ENCODE measurements at places on chromosomes 5 and 9.

DNA sequence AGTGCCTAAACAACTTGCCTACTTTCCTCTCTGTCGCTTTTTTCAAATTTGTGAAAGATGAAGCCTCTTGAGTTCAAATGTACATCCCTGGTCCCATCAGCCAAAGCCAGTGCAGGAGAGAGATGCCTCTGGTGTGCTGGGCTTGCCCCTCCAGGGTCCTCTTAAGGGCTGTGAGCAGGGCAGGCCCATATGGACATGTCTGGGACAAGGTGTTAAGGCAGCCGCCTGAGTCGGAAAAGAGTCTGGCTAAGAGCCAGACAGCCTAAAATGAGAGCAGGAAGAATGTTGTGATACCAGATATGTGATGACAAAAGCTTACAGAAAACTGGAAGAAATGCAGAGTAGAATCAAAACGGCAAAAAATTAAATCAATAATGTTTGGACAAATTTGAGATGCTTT is 72.5 kb downstream of the APTX start:
- DNase-seq: no peak

DNA sequence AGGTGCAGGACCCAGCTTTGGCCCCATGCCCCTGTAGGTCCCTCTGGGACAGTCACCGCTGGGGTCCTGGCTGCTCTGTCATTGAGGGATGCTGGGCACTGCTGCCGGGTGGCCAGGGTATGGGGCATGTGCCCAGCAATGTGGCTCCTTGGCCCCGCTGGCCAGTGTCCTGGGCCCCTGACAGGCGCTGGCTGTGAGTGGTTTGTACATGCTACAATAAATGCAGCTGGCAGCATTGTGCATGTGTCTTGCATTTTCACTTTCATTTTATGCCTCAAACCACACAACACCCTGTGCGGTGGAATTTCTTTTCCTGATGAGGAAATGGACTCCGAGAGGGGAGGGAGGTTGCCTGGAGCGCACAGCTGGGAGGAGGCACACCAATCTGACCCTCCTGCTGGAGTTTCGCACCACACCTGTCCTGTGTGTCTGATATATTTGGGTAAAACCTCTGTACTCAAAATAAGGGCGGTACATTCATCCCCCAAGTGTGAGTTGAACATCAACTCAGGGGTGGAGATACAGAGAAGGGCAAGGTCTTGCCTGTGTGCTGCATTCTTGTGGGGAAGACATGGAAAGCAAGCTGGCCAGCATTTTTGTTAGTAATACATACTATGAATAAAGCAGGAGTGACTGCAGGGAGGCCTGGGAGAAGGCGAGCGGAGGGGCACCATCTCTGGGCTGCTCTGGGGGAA is 11.7 kb downstream of the TSPAN17 start:
- DNase-seq: no peak

- DNase-seq: no peak
Measured at GRCh38 chr9:89171693-89172092, 6.9 kb downstream of the SHC3 start.

- DNase-seq: no peak
Measured at GRCh38 chr9:22469928-22470544, 23.4 kb downstream of the DMRTA1 start.

DNA sequence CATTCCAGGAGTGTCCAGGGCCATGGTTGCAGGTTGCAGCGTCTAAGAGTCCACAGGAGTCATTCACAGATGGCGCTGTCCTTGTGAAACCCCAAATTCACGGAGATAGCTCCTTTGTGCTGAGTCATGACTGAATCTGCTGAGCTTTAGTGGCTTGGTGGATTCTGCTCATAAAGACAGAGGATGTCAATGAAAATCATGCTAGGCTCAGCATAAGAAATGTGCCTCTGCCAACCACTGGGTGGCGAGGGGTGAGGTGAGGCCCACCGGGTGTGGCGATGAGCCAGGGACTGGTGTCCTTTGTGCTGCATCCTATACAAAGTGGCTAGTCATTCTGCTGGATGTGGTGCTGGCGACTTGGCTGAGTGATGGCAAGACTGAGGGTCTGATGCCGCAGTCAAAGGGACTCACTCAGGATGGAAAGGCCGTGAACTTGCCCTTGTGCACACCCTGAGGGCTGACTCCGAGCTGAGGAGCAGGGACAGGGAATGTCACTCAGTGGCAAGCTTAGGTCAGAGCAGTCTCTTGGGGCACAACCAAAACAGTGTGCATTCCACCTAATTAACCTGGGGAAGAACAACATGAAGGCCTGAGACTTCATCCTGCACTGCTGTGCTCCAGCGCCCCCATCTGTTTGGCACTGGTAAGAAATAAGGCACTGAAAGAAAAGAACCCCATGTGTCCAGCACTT is 71.5 kb downstream of the DAP start:
- no peak for DNase-seq

GRCh38 chr5:59366784-59367183 is 526.7 kb downstream of the PDE4D start:
- no peak for DNase-seq

GRCh38 chr5:90334741-90335140 is 74.8 kb downstream of the CETN3 start:
- no peak for DNase-seq

GRCh38 chr9:126506361-126507317 is 107.1 kb upstream of the LMX1B start:
- no peak for DNase-seq

DNA sequence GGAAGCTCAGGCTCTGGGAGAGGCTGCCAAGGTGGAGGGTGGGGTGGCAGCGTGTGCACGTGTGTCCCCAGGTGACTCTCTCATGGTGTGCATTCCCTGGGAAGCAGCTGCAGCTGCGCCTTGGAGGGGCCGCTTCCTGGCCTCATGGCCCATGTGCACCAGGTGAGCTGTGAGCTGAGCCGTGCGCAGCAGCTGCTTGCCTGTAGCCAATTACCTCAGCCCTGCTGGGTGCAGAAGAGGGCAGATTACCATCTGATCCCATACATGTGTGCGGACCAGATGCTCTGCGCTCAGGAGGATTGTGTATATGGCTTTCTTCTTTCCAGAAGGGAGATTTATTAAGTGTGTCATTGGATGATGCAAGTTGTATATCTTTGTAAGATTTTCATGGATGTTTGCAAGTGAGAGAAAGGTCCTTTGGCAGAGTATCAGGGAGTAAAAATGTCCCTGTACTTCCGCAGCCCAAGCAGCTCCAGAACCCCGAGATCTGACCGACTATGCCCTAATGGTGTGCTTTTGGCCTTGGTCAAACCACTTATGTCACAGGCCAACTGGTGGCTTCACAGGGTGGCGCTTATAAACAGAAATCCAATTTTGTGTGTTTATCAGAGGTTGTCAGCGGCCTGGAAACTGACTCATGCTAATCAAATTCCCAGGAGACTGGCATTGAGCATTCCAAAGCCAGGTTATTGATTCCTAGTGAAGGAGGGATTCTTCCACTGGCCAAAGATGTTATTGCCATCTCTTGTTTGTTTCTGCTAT is 229.3 kb downstream of the GOLPH3 start:
- DNase-seq: no peak

DNA sequence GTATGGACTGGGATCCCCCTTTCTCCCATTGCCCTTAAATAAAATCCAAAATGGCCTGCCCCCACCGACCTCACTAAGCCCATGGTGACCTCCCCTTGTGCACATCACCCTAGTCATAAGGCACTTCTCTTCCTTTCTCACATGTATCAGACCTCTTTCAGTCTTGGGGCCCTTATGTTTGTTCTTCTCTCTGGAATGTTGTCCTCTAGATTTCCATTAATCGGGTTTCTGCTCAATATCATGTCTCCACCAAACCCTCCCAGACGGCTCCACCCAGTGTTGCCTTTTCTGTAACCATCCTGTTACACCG is 196.3 kb downstream of the ERCC6L2 start:
- no peak for DNase-seq

DNA sequence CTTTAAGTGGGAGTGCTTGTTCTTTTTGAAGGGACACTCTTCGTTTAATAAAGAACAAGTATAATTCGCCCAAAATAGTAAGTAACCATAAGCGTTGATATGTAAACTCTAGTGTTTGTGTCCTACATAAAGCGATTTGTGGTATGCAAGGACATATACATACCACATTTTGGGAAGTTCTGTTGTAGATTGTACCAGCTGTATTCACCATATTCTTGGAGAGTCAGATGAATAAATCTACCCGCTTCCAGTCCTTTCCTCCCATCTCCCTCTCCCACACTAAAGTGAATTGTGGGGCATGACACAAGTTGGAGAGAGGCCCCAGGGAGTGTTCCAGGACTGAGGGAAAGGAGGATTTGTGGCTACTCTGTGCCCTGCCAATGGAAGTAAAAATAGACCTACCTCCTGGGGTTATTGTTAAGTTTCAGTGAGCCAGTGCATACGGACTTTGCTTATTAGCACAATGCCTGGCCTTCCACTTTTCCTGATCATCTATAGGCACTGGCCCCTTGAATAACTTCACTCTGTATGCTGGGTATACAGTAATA is 40.6 kb downstream of the ARHGAP26 start:
- DNase-seq: no peak

- no peak for DNase-seq
Measured at GRCh38 chr9:132283863-132284262, 70.9 kb downstream of the SETX start.

DNA sequence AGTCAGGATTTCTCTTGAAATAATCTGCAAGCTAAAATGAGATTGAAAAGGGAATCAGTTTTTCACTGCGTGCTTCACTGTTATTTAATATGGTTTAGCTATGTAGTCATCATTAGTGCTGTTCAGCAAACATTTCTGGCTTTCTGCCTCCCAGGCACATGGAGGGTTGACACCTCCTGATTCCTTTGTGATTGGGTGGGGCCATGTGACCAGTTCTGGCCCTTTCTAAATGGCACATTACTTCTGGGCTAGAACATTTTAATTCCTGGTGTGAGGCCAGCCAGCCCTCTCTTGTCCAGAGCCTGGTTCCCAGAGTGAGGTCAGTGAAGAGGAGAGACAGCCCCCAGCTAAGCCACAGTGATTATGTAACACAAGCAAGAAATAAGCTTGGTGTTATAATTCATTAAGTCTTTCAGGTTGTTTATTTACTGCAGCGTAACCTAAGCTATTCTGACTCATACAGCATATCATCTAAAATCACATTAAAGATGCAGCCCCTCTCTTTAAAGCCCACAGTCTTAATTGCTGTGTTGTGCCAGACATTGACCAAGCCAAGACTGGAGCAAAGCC is 17.4 kb upstream of the ARSI start:
- no peak for DNase-seq

DNA sequence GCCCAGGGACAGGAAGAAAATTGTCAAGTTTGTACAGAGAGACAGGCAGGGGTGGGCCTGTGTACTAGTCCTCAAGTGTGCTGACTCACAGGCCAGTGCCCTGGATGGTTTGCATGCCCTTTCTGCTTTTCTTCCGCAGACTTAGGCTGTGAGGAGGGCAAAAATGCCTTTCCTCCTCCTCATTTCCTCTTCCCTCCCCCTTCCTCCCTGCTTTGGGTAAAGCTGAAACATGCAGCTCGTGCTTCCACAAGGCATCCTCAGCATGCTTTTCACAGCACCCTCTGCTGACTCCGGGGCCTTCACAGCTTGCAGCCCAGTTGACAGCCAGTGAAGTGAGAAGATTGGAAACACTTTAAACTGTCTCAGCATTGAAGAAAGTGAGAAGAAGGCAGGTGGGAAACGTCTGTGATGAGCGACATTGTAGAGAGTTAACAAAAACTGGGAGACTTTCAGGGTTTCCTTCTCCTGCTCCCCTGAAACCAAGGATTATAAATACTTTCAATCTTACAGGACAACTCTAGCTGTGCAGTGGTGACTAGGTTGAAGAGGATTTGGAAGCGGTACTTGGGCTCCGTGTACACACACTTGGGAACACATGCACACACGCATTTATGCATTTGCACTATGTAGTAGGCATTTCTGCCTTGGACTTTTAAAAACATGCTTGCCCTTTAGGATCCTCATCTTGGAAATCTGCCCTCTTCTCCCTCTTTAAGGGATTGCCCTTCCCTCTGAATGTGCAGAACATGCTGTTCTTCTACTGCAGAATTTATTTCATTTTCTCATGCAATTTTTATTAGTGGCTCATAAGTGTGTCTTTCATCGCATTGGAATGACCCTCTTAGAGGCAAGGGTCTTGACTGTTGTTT is 138.8 kb downstream of the GRIA1 start:
- DNase-seq: no peak

GRCh38 chr5:139752506-139753473 is 42.8 kb upstream of the PSD2 start:
- no peak for DNase-seq

DNA sequence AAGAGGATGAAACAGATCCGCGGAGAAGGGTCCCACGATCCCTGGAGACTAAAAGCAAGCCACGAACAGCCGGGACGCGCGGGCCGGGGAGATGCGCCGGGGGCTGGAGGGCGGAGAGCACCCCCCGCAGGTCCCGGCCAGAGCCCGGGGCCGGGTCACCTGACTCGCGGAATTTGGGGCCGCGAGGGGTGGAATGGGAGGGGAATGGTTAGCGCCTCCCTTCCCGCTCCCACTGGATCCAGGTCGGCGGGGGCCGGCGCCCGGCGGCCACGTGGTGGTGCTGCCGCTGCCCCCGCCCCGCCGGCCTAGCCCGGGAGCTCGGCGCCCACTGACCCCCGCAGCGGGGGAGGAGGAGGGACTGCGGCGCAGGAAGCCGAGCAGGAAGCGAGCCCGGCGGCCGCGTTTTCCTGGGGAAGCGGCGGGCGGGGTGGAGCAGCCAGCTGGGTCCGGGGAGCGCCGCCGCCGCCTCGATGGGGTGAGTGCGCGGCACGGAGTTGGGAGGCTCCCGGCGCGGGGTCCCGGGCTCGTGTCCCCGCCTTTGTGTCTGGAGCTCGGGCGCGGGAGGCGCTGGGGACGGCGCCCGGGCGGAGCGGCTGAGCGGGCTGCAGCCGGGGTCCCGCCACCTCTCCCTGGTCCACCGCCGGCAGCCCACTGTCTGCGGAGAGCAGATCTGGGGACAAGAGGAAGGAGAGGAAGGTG is at the start of gene RAI14:
RAI14 (plus strand) TSS at position 328 of the 699 bp plus-strand sequence. CDS start 30,592 bp downstream, outside the sequence.
- no peak for DNase-seq

GRCh38 chr5:38695021-38695958 is 138.8 kb upstream of the LIFR start:
- no peak for DNase-seq

DNA sequence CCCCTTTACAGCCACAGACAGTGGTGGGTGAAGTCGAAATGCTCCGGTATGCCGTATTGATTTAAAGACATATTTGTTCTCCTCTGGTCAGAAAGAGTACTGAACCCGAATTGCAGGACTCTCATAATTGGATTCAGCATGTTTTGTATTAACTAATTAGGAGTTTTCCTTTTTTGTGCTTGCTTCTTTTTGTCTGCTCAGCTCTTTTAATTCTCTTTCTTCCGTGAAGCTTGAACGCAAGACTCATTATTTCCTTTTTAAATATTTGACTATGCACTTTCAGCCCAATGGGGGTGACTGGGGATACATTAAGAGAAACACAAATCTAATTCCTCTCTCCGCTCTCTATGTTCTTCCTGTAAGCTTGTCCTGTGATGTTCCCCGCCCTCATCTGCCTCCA is 246.6 kb upstream of the IRX2 start:
- no peak for DNase-seq
